ENCODE measurements at places on chromosomes 16 and 17. TPM values are rescaled to one million over a fixed set of nuclear protein-coding genes. Genes with fewer than 3 reads are reported as not detected.

- no peak for DNase-seq
Observed at GRCh38 chr17:31579265-31579664, 187.8 kb downstream of the RAB11FIP4 start.

- no peak for DNase-seq
Observed at GRCh38 chr16:84911486-84912216, 91.9 kb downstream of the CRISPLD2 start.

GRCh38 chr17:8473451-8474192, 37.9 kb downstream of the NDEL1 start:
- no peak for DNase-seq

- no peak for DNase-seq
Observed at GRCh38 chr17:19728084-19728495, 11.7 kb upstream of the SLC47A2 start.

- DNase-seq: no peak
Observed at GRCh38 chr16:61024180-61024900, 1011.9 kb downstream of the CDH8 start.

GRCh38 chr17:68048996-68049395, 13.5 kb downstream of the KPNA2 start:
- DNase-seq: no peak

GRCh38 chr17:62760945-62761267, 47.2 kb downstream of the MARCHF10 start:
- DNase-seq: no peak

- no peak for DNase-seq
Observed at GRCh38 chr17:40068129-40068581, 5.4 kb downstream of the THRA start.

GRCh38 chr17:7215652-7216180, 3.9 kb downstream of the DLG4 start:
- peak; percentile 47 for DNase-seq

DNA sequence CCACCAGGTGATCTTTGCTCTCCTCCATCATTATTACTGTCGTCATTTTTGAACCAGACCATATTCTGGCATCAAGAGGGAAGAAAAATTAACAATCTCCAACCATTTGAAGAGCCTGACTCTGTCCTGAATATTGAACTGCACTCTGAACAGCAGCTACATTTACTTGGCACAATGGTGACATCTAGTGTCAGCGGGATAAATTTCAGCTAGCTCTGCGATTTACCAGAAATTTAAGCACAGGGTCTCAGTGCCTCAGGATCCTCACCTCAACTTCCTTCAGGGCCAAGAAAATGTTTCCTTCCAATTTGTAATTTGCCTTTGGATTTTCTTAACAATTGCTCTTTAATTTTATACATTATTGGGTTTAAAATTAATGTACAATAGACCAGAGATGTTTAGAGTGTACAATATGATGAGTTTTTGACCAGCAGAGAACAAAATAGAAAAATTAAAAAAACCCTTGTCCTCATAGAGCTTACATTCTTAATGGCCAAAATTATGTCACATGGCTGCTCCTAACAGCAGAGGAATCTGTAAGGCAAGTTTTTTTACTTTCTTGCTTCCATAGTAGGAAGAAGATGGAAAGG, 10.7 kb upstream of the ZNF19 start:
- DNase-seq: peak; percentile 22

DNA sequence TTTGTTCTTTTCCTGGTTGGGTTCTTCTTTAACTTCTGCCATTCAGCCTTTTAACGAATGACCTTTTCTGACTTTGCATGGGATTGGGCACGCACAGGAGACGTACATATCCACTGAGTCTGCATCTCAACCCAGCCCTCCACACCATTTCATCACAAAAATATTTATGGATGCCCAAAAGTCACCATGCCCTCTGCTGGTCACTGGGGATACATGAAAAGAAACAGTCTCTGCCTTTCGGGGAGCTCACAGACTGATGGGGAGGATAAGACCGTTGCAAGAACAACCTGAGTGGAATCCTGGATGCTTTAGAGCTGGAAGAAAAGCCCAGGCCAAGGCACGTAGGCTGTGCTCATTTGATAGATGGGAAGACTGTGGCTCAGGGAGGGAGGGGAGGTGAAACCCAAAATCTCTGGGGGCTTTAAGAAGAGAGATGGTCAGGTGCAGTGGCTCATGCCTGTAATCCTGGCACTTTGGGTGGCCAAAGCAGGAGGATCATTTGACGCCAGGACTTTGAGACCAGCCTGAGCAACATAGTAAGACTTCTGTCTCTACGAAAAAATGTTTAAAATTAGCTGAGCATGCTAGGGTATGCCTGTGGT, 7.9 kb upstream of the MT2A start:
- DNase-seq: no peak

Gene PRSS21
- total RNA-seq: not detected

Gene DNAI2
- 1.8 TPM for total RNA-seq

Gene ALOXE3
- not detected for total RNA-seq

Gene ZNF267
- 52.8 TPM for total RNA-seq

Gene PLA2G10
- total RNA-seq: not detected

Gene MT2A
- total RNA-seq: 33.0 TPM

Gene C17orf100
- total RNA-seq: 0.68 TPM

Gene SLC16A6
- 19.4 TPM for total RNA-seq

Data from natural killer cell (primary cell).